ENCODE measurements at places on chromosomes 3 and 15.

DNA sequence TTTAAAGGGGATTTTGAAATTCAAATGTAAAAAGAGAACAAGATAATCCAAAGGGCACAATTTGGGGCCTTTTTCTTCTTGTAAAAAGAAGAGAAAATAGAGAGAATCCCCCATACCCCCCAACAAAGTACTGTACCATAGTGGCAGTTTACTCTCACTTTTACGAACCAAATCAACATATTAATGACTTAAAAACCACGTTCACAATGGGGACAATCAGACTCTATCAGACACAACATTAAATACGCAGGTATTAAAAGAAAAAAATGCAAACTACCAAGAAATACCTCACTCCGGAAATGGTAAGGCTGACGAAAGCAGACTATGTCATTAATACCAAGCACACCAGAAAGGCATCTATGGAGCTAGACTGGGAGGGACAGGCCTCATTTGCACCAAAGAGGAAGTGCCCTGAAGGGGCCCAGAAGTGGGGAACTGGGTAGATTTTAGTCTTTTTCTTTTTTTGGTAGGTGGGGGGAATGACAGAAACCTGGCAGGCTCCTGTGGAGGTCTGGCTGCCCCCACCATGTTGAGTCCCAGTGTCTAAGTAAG lies 134.3 kb downstream of the TIGIT start:
- DNase-seq, result no peak

DNA sequence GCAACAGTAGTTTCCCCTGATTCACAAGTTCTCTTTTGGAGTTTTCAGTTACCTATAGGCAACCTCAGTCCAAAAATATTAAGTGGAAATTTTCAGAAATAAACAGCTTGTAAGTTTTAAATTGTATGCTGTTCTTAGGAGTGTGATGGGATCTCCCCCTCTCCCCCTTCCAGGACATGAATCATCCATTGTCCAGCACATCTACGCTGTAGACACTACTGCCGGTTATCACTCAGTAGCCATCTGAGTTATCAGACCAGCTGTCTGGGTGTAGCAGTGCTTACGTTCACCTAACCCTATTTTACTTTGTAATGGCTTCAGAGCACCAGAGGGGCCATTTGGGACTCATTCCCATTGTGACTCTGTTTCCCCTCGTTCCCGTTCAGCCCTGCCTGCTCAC lies 96.7 kb upstream of the PLXNA1 start:
- no peak for DNase-seq

DNA sequence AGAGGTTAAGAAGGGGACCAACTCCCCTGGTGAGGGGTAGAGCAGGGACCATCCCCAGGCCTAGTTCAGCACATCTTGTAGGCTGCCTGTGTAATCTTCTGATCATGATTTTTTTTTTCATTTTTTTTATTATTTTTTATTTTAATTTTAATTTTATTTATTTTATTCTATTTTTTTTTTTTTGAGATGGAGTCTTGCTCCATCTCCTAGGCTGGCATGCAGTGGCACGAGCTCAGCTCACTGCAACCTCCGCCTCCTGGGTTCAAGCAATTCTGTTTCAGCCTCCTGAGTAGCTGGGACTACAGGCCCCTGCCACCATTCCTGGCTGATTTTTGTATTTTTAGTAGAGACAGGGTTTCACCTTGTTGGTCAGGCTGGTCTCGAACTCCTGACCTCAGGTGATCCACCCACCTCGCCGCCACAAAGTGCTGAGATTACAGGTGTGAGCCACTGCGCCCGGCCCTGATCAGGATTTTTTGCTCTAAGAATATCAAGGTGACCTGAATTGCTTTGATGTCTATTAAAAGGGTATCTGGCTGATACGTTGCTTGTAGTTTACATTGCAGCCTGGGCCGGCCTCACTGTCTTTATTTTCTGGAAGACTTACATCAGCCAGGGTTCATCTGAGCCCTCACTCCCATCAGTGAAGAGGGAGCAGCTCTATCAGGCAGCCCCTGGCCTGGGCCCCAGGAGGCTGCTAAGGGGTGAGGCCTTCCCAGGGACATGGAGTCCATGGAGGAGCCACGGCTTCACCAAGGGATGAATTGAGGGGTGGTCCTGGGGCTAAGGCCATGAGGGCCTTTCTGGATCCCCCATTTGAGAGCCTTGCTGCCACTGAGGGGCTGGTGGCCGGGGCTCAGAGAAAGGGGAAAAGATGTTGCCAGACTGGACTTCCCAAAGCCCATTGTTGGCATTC lies 10.7 kb downstream of the SYNM start:
- no peak for DNase-seq

DNA sequence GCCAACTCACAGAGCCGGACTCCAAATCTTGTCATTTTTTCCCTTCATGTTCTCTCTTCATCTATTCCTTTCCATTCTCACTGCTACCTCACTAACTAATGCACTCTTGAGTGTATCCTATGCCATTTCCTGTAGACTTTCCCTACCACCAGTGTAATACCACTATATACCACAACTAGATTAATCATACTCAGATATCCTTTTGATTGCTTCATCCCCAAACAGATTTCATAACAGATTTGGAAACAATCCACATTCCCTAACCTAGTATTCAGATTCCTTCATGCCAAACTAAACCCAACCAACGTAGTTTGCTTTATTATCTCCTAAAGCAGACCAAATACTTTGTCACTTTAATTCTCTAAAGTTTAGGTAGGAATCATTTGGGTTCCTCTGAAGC lies 2.6 kb upstream of the PLOD2 start:
- no peak for DNase-seq

DNA sequence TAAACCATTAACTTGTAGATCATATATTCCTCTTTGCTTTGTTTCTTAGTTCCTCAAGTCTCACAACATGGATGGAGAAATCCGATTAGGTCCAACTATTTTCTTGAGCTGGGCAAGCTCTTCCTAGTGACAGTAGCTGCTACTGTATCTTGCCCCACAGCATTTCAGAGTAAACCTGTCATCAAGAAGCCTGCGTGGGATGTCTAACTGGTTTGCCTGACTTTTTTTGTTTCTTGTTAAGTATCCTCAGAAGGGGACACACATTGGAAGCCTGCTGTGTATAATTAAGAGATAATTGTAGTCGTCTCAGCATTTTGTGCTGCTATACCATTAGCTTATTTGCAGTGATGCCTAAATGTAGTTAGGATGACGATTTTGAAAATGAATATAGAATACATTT lies 29.3 kb upstream of the STT3B start:
- no peak for DNase-seq

DNA sequence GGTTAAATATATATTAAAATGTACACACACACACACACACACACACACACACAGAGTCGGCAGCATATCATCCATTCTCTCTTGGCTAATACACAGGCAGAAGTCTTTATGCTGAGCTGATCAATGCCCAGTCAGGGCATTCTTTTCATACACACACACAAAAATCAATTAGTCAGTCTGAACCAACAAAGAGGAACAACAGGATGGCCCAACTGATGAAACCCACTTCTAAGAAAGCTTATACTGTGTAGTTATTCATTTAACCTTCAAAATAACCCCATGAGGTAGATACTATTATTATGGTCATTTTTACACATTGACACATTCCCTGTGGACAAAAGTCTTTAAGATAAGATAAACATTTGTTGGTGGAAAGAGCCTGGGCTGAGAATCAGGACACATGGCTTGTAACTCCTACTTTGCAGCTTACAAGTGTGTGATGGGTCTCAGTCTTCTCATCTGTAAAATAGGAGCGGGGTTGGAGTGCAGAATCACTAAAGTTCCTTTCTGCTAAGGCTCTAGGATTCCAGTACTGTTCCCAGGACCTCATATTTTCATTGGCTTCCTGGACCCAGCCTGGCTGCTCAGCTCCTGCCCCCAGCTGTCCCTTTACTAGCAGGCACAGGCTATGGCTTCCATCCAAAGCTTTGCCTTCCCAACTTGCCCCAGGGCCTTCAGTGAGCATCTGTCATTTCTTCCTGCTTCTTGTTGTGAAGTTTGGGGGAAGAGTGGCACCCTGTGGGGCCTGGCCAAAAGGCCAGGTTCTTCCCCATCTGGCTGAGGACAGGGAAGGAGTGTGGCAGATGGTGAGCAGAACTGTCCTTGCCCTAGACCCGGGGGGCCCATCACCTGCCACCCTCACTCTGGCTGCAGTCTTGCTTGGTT lies 27.2 kb upstream of the GLCE start:
- no peak for DNase-seq

DNA sequence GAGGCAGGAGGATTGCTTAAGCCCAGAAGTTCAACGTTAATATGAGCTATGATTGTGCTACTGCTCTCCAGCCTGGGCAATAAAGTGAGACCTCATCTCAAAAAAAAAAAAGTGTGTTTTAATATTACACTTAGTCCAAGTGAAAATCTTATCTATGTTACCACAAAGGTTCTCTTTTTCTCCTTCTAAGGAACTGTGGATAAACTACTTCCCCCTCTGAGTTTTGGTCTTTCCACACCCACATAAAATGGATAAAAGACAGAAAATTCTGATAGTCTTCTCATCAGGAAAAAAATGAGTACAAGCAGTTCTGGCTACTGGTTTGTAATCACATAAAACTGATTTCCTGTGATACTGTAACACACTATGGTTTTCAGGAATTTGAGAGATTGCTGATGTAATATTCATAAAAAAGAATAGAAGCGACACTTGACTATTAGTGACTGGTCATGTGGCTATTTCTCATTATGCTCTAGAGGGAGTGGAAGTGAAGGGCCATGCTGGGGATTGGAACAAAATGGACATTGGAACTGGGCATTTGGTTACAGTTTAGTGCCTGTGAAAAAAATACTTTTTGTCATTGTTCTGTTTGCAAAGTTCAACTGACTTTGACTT lies 68.2 kb downstream of the RYR3 start:
- no peak for DNase-seq

DNA sequence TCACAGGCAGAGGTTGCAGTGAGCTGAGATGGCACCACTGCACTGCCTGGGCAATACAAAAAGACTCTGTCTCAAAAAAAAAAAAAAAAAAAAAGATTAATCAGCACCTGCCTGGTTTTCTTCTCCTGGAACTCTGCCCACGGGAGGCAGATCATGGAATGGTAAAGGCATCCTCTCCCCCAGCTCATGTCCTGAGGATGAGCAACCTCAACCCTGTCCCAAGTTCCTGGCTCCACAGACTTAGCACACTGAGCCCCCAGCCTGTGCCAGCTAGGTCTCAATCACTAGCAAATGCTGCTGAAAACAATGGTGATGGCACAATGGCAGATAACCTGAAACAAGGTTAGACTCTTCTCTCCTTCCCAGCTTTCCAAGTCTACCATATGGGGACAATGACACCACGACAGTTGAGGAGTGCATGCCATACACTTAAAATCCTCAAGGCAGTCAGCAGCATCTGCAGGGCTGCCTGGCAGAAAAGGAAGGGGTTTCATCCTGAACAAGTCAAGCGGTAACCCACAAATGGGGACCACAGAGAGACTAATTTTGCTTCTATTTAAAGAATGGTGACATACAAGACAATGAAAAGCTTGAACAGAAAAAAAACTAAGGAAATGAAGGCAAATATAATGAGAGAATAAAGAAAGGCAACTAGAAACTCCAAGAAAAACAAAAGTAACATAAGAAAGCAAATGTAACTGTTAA lies 4.8 kb downstream of the CLN6 start:
- DNase-seq, result no peak

- DNase-seq, result no peak
Observed at GRCh38 chr3:45425237-45425933, 37.0 kb downstream of the LARS2 start.

- no peak for DNase-seq
Observed at GRCh38 chr15:101056366-101057334, 137.5 kb downstream of the LRRK1 start.

- DNase-seq, result peak; percentile 83
Observed at GRCh38 chr3:190155752-190156151, 35.1 kb upstream of the P3H2 start.

DNA sequence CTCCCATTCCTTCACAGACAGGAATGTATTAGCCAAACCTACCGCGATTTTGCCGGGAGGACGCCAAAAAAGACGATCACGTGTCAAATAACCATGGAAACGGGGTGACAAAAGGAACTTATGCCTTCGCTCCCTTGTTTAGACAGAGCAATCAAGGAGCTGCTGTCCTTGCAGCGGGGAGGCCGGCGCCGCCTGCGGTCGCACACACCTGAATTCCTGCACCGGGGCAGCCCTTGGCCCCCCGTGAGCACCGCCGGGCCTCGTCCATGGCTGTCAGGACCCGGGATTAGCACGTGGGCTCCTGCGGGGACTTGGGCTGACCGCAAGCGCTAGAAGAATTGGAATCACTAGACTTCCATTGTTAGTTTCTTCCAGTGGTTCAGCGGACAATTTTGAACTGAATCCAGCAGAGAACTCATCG lies 193.1 kb downstream of the SHQ1 start:
- no peak for DNase-seq

GRCh38 chr15:92400980-92401787 lies 7.5 kb downstream of the ST8SIA2 start:
- no peak for DNase-seq

DNA sequence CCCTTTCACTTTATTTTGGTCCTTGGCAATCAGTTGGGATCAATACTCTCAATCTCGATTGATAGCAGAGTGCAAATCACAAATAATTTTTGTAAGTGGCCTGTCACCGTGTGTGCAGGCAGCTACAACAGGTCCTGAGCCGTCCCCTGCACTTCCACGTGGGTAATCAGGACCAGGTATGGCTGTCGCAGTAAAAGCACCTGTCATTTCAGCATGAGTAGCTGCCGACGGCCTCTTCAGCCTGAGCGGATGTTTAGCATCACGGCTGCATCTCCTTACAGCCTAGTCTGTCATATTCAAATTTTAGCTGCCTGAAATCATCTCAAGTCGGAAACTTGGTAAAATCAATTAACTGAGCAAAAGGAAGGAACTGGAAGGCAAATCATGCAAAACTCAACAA lies 53.0 kb upstream of the FOXP1 start:
- no peak for DNase-seq

- DNase-seq, result no peak
Observed at GRCh38 chr15:33029109-33029652, 165.3 kb downstream of the FMN1 start.

DNA sequence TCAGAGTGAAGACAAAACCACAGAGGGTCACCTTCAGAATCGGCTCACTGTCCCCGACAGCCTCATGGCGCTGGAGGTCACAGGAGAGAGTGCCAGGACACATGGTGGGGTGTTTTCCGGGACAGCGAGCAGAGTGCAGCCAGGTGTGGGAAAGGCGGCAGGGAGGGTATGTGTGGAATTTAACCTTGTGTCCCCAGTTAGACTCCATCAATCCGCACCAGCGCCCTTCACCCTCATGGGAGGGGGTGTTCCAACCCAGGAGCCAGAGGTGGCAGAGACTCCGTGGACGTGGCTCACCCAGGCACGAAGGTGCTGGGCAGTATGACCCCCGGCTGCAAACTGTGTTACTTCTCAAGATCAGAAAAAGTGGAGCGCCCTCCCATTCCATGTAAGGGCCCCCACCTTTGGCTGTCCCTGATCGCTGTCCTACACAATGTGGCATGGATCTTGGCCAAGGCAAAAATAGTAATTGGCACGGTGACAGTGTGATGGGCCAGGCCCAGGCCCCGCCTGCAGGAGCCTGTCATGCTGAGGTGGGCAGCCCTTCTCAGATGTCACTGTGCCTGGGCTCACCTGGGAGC lies 190.3 kb downstream of the XXYLT1 start:
- no peak for DNase-seq

GRCh38 chr3:139198186-139198585 lies 145.6 kb upstream of the MRPS22 start:
- DNase-seq, result no peak

Measured in LoVo (cell line).